ENCODE measurements at places on chromosomes 3 and 15.

DNA sequence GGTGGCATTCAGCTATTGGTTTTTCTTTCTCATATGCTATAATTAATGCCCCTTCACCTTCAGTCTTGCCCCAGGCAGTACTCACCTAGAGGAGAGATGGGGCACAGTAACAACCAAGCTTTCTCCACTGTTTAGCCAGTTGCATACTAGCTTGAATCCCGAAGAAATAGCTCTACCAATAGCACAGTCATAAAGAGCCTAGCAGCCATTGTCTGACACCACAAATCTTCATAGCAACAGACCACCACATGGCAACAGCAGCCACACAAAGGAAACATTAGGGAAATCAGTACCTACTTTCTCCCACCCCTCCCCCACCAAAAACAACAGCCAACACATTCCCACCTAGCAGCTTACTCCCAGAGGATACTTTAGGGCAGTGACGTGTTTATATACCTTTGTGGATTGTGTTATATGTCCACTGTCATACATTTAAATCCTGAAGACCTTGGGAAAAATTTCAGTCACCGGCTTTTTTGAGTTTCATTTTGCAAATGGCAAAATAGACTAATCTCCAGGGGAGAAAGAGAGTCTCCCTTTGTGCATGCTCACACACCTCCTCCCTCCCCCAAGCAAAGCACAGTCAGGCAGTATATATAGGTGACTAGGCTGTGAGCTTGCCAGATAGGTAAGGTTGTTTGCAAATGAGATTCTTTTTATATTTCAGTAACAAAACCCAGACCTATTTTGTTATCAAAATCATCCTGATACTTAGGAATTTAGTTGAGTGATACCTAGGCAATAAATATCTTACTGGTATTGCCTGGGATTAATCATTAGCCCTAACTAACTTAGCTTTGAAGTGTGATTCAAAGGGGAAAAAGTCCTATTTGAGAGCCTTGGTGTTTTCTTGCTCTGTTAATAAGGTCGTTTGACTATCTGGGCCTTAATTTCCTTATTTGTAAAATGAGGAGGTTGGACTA, 140.6 kb downstream of the RBPMS2 start:
- DNase-seq = no peak

DNA sequence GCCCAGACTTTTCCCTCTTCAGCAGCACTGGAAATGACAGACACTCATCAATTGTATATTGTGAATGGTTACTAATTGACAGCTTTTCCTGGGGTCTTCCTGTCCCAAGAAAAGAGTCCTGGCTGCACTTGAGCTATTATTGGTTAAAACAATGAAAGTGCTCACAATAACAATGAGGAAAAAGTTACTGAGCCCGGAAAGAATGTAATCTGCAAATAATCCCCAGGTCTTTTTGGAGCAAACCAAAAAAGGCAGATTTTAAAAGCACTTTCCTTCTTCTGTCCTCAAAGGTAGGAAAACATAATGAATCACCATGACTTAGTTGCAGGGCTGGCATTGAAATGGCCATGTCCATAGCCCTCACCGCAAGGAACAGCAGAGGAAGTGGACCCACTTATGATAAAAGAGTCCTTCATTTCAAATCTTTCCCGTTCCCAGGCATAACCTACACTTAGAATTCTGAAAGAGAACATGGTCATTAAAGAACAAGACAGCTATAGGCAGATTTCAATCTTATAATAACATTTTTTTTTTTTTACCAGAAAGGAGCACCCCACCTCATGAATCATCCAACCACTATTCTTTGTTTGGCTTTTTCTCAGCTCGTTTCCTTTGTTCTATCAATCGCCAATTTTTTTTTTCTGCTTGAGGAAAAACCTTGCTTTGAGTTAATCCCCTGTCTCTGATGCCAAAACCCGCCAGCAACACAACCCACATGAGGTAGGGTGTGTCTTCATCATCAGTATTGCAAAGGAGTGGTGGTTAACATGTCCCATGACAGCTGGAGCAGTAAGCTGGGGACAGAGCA, 35.5 kb upstream of the ATP1B3 start:
- no peak for DNase-seq

DNA sequence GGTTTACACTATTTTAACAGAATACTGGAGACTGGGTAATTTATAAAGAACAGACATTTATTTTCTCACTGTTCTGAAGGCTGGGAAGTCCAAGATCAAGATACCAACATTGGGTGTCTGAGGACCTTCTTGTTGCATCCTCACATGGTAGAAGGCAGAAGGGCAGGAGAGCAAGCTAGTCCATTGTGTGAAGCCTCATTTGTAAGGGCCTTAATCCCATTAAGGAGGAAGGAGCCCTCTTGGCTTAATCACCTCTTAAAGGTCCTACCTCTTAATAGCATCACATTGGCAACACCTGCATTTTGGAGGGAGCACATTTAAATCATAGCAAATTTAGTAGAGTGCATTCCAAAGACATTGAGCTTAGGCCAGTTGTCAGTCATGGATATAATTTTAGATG, 26.2 kb downstream of the UBE2Q2 start:
- no peak for DNase-seq

GRCh38 chr15:74826921-74827320, 494 bp downstream of the CPLX3 start:
- DNase-seq = no peak

GRCh38 chr3:37198996-37199395, 24.6 kb upstream of the LRRFIP2 start:
- no peak for DNase-seq

- no peak for DNase-seq
Observed at GRCh38 chr3:190972840-190973270, 110.4 kb upstream of the GMNC start.

DNA sequence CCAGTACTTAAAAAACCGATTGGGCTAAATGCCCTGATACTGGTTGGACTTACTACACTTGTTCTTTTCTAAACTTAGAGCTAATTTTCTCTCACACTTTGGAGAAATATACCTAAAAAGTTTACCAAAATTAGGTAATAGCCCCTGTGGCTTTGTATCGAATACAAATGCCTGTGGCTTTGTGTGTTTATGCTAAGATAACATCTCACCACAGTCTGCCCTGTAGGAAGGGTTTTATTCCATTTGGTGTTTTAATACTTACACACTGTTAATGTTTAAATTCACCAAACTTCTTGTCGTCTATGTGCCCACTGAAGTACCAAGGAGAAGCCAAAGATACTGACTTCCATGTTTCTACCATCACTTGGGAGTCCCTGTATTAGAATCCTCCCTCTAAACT, 66.4 kb downstream of the BCHE start:
- no peak for DNase-seq

All from germinal center (tissue), 1 donor.